ENCODE measurements at places on chromosomes 13 and 19.
A peak's percentile ranks its signal among the peaks of the same experiment; 100 is the strongest.

GRCh38 chr13:111217641-111218040 is 102.5 kb downstream of the ARHGEF7 start:
- DNase-seq, result no peak

DNA sequence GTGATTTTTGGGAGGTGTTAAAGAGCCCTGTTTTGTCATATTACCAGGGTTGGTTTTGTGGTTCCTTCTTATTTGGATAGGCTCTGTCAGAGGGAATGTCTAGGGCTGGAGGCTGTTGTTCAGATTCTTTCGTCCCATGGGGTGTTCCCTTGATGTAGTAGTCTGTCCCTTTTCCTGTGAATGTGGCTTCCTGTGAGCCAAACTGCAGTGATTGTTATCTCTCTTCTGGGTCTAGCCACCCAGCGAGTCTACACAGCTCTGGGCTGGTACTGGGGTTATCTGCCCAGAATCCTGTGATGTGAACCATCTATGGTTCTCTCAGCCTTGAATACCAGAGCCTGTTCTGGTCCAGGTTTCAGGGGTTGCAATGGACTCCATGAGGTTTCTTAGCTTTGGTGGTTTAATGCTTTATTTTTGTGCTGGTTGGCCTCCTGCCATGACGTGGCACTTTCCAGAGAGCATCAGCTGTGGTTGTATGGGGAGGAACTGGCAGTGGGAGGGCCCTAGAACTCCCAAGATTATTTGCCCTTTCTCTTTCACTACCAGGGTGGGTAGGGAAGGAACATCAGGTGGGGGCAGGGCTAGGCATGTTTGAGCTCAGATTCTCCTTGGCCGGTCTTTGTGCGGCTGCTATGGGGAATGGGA is 78.8 kb downstream of the SPRY2 start:
- no peak for DNase-seq

- no peak for DNase-seq
Observed at GRCh38 chr13:112704308-112705145, 14.7 kb downstream of the ATP11A start.

DNA sequence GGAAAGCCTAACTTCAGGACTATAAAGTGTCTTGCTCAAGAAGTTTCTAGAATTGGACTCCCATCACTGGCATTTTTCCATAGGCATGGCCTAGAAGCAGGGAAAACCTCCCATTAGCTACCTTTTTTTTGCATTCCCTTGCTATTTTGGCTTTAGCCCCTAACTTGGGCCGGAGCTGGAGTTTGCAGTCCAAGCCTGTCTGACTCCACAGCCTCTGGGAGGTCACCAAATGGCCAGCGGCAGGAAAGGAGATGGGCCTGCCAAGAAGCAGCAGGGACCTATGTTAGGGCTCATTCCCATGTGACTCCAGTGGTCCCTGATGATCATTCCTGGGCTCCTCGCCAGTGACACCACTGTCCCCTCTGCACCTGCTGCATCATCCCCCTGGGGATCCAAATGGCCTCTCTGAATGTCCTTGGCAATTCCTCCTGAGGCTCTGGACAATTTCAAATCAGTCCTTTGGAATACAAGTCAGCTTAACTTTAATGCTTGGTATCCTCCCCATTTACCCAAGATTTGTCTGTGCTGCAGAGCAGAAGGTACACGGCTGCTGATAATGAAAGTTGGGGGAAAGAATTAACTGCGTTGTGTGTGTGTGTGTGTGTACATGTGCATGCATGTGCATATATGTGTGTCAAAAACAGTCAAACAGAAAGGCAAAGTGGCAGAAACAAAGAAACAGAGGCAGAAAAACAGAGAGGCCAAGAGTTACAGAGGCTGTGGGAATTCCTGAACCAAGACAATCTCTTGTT is 69.8 kb upstream of the SERP2 start:
- no peak for DNase-seq

DNA sequence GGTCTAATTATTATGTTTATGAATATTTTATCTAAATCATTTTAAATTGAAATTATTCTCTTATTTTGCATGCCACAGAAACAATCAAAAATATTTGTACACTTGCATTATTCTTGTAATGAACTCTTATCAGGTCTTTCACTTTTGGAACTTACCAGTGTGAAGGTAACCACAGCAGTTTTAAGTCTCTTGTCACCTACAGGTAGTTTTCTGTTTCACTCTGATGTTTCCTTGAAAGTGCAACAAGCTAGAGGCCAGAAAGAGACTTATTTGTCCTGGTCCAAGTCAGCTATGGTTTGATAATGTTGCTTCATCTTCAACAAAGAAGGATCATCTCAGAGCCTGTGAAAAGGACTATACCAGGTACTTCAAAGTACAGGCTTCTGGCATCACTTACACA is 133.4 kb upstream of the NBEA start:
- no peak for DNase-seq

DNA sequence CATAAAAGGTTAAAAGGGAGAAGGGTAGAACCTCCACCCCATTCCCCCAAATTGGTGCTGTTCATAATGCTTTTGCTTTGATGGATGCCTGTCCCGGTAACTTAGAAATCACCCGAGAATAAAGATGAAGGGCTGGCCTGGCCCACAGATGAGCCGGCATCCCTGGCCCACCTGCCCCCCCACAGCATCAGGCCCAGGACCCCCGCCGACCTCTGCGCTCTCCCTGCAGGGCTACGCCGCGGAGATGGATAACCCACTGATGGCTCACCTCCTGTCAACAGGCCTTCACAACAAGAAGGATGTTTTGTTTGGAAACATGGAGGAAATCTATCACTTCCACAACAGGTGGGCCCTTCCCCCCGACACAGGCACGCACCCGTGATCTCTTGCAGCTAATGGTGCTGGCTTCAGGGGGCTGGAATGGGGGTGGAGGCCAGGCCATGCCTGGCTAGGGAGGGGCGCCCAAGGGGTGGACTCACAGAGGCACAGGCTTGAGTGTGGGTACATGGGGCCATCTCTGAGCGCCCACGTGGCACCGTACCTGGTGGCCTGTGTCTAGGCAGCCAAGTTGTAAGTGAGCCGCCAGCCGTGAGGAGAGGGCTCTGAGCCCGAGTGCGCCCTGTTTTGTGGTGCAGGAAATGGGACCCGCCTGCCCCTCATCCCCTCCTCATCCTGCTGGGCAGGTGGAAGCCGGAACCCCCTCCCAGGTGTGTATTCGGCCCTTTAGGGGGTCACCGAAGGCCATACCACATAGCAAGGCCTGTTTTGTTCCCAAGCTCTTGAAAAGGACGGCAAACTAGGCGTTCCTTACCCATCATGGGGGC is 23.2 kb upstream of the F7 start:
- DNase-seq, result no peak

- no peak for DNase-seq
Observed at GRCh38 chr13:69319656-69320055, 788.0 kb upstream of the ATXN8OS start.

DNA sequence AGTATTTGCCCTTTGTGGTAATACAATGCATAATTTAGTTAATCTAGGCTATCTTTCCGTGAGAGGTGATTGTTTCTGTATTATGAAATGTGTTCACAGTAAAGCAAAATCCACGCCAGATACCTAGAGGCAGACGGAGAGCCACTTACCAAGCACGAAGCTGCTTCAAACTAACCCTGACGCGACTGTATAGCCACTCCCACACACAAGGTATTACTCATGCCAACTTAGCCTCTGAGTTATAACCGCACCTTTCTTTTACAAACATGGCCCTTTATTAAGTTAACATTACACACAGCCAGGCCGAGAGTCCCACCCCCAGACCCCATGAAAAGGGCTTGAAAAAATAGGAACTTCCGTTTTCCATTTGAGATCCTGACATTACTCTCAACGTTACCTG is 185.7 kb downstream of the ABCC4 start:
- no peak for DNase-seq

GRCh38 chr13:37869756-37870488 is at the start of gene TRPC4:
Gene TRPC4 (minus strand): TSS chr13:37869772. CDS start chr13:37783333, 86,439 bp downstream.
- peak; percentile 74 for DNase-seq

DNA sequence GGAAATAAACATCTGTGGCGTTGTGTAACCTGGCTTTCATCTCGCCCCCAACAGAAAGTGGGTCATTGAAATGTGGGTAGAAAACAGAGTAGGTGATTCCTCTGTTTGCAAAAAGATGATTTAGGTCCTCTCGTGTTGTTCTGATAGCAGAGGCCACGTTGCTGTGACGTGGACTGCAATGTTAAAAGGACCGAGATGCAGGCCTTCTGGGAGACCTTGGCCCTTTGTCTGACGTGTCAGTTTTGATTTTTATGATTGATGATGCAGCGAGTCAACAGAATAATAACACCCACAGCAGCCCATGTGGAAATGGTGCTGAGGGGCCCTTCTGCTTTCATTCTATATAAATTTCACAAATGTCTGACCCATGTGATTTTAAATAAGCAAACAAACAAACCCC is 68.9 kb downstream of the FGF9 start:
- DNase-seq, result no peak

Measured in GM04504 (cell line).